Kasumi-1 (cell line): ENCODE measurements at places on chromosomes 11 and 22.
A peak's percentile ranks its signal among the peaks of the same experiment; 100 is the strongest.

DNA sequence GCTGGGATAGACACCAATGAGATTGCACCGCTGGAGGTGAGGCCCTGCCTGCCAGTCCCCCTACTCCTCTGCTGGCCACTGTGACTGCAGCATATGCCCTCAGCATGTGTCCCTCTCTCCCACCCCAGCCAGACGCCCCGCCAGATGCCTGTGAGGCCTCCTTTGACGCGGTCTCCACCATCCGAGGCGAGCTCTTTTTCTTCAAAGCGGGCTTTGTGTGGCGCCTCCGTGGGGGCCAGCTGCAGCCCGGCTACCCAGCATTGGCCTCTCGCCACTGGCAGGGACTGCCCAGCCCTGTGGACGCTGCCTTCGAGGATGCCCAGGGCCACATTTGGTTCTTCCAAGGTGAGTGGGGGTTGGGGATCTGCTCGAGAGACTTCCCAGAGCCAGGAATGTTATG, 5.7 kb upstream of the SMARCB1 start:
- no peak for DNase-seq

DNA sequence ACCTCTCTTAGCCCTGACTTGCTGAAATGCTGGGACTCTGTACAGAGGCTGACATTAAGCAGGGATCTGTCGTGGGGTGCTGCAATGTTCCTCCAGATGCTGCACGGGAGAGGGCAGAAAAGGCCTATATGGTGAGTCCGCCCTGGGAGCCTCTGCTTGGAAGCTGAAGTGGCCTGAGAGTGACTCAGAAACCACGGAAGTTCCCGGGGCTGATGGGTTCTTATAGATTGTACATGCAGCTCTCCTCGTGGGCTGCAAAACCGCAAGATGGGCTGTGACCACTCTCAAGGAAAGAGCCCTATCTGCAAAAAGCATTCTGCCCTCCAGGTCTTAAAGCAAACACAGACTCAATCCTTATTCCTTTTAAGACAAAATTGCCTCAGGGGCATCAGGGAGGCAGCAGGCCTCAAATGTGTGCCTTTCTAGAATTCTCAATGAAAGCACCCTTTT, 5.8 kb upstream of the SLC43A3 start:
- DNase-seq: peak; percentile 57

- DNase-seq: no peak
Observed at GRCh38 chr11:101835506-101836063, 79.2 kb upstream of the CEP126 start.

GRCh38 chr22:35834061-35834460, 116.4 kb downstream of the APOL5 start:
- peak; percentile 70 for DNase-seq

DNA sequence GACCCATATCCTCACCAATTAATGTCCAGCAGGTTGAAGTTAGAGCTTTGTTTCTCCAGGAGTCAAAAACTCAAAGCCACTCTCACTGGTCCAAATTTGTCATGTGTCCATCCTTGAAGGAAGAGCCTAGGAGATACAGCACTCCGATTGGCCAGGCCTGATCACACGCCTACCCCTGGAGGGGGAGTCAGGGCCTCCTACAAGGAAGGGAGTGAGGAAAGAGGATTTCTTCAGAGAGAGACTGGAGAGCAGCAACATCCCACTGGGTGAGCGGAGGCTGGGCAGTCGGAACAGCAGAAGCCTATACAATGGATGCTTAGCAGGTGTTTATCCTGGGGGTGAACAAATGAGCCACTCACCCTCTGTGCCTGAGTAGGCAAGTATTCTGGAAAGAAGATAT, 113.9 kb downstream of the TRIM29 start:
- DNase-seq: no peak

- no peak for DNase-seq
Observed at GRCh38 chr22:25368271-25368670, 148.8 kb downstream of the CRYBB2 start.

- DNase-seq: no peak
Observed at GRCh38 chr11:84793318-84793717, 833.8 kb downstream of the DLG2 start.

- DNase-seq: no peak
Observed at GRCh38 chr22:33326540-33327295, 268.5 kb upstream of the SYN3 start.

GRCh38 chr11:107929611-107930200, 1.5 kb downstream of the RAB39A start:
- no peak for DNase-seq

DNA sequence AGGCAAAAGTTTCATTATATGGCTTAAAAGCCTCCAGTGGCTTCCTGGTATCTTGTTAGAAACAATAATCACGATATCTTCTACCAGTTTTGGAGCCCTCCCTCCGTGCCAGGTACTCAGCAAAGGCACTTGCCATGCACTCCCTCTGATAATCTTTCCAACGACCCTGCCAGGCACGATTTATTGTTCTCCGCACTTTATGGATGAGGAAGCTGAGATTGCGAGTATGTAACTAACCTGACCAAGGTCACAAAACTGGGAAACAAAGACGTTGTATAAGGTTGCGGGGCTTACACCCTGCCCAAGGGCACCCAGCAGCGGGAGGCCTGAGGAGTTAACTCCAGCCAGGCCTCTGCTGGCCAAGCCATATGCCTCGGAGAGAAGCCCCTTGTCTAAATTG, 218.1 kb downstream of the SNX19 start:
- DNase-seq: no peak

DNA sequence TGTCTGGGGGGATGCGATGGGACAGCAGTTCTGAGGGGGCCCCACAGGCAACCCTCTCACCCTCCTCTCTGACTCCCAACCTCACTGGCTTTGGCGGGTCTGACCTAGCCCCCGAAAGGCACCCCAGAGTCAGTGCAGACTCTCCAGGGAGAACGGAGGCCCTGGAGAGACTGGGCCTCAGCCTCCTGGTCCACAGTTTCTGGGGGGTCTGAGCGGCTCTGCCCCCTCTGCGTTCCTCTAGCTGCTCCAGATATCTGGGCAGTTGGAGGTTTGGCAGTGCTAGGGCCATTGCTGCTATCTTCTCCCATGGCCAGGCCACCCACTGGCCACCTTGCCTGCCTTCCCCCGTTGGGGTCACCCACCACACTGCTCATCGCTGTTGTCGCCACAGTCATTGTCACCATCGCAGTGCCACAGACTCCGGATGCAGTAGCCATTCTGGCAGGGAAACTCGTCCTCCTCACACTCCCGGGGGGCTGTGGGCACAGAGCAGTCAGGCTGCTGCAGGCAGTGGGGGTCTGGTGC, 18.8 kb downstream of the LRP4 start:
- no peak for DNase-seq

DNA sequence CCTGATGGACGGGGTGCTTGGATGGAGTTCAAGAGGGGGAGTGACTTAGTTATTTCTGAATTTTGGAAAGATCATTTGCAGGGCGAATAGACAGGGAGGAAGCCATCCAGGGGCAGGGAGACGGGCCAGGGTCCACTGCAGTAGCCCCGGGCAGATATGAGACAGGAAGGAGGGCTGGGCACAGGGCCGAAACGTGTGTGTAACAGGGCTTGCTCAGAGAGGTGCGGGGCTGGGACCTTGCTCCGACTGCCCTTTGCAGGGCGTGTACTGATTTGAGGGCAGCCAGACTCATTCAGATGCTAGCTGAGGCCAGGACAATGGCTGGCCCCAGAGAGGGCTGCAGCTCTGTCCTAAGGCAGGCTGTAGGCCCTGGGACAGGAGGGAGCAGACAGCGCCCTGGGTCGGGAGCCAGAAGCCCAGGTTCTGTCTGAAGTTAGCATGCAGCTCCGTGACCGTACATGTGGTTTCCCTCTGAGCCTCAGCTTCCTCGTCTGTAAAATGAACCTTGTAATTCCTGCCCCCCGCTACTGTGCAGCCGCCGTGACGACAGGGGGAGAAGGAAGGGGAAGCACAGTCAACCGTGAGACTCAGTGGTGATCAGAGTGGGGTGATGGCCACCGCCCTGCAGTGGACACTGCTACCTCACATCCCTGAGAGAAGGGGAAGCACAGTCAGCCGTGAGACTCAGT, 103.4 kb downstream of the PHF21B start:
- DNase-seq: no peak

- DNase-seq: no peak
Observed at GRCh38 chr11:126398721-126399120, 43.2 kb downstream of the ST3GAL4 start.

GRCh38 chr11:117806846-117807245, 9.8 kb upstream of the DSCAML1 start:
- DNase-seq: no peak

GRCh38 chr22:40235308-40235707, 57.6 kb downstream of the TNRC6B start:
- no peak for DNase-seq

- DNase-seq: no peak
Observed at GRCh38 chr22:32828150-32828549, 26.6 kb downstream of the TIMP3 start.

- DNase-seq: peak; percentile 21
Observed at GRCh38 chr11:14587258-14587657, 56.3 kb upstream of the PDE3B start.

DNA sequence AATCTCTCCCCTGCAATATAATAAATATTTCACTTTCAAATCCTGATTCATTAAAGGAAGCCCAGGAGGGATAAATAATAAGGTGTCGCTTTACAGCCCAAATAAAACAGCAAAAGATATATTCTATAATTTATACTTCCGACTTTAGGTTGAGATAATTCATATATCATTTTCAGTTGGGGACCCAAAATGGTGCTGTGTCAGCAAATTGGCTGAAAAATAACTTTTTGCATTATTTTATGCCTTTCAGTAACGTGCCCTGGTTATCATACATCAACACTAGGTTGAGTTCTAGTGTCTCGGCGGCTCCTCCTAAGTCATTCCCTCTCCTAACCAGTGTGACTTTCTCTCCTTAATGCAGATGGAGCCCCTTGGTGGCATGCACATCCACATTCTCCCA, 278.2 kb downstream of the NXPE2 start:
- no peak for DNase-seq

GRCh38 chr22:34055525-34056200, 135.4 kb upstream of the LARGE1 start:
- DNase-seq: no peak

GRCh38 chr22:19121631-19122142, 525 bp downstream of the DGCR2 start:
- DNase-seq: peak; percentile 25

- DNase-seq: no peak
Observed at GRCh38 chr11:85779956-85780640, 30.8 kb downstream of the SYTL2 start.

- no peak for DNase-seq
Observed at GRCh38 chr22:44823806-44824205, 71.4 kb downstream of the ARHGAP8 start.

GRCh38 chr11:37108436-37109285, 510.6 kb upstream of the RAG2 start:
- peak; percentile 7 for DNase-seq

GRCh38 chr22:46687460-46687859, 50.6 kb downstream of the CERK start:
- no peak for DNase-seq

DNA sequence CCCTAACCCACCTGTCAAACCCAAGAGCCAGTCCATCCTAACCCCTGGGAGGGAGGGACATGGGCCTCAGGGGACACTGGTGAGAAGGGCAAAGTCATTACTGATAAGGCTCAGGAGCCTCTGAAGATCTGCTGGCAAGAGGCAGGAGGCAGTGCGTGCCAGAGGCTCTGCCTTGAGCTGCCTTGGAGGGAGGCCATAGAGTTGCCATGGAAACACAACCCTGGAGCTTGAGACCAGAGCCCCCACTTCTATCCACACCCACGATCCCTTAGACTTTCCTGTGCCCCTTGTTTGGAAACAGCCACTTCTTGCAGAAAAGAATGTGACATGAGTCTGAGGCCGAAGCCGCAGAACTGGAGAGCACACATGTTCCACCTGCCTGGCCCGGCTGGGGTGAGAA, 89.7 kb upstream of the CSNK2A3 start:
- DNase-seq: no peak

DNA sequence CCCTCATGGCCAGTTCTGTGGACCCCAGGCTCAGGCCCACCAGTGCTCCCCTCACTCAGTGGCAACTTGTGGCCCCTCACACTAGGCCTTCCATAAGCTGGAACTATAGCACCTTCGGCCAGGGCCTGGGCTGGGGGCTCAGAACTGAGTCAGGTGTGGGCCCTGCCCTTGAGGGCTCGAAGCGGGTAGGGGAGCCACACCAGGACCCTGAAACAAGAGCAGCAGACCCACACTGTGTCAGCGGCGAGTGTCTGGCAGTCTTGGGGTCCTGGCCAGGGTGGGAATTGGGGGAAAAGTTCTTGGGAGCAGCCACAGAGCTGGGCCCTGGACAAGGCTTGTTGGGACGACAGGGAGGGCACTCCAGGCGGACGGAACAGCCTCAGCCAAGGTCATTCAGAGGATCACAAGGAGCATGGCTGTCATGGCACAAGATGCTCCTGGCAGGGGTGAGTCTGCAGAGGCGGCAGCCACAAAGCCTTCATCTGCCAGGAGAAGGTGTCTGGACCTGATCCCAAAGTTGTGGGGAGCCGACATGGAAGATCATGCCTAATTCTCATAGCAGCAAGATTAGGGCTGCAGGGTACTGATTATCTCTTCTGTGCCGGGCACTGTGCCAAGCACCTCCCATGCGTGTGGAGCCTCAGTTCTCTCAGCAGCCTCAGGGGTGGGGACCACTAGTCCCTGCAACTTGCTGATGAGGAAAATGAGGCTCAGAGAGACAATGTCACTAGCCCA, 50.7 kb downstream of the SHISAL1 start:
- DNase-seq: no peak

- no peak for DNase-seq
Observed at GRCh38 chr22:32862083-32862482, 60.6 kb downstream of the TIMP3 start.

GRCh38 chr11:129871914-129872313, 23.5 kb downstream of the NFRKB start:
- no peak for DNase-seq

DNA sequence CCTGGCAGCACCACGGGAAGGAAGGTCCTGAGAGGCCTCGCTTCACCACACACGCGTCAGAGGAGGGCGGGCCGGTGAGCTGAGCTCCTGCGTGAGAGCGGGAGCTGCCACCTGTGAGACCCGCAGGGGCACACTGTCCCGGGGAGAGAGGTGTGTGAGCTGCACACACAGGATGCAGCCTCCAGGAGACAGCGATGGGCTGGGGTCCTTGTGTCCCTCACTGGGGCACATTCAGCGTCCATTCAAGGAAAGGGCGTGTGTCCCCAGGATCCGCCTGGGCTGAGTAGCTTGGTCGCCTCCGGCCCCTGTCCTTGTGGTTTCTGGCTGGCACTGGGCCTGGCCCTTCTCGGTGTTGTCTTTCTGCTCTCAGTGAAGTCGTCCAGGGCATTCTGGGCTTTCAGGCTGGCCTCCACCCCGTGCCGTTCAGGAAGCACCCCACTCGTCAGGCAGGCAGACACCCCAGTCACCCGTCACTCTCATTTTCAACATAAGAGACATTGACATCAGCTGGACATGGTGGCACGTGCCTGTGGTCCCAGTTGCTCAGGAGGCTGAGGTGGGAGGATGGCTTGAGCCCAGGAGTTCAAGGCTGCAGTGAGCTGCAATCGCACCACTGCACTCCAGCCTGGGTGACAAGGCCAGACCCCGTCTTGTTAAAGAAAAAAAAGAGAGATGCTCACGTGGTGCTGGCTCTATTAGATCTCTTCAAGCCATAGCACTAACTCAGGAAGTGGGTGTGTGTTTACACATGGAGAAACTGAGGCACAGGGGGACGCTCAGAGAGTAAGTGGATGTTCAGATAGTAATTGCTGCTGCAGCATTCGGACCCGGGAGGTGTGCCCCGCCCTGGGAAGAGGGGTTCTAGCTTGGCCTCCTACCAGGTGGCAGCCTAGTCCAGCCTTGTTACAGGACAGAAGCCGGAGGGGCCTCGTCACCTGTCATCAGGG, 1081.6 kb downstream of the BRD1 start:
- no peak for DNase-seq
